ENCODE measurements at places on chromosomes 3 and 15.

DNA sequence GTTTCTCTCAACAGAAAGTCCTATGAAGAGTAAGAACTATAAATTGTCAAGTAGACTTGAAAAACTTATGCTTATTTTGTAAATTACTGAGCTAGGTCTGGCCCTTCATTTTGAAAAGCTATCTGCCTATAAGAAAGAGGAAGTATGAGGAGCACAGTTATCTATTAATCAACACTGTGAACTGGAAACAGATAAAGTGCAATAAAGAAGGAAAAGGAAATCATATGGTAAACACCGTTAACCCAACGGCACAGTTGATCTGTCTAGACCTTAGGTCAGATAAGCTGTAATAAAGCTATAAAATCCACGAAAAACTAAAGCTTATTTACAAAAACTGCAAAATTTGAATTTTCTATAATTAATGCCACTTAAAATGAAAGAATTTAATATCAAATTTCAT, 242.5 kb downstream of the ZBTB20 start:
- DNase-seq, result no peak

- peak; percentile 86 for DNase-seq
Measured at GRCh38 chr3:30664884-30665283, 58.5 kb downstream of the TGFBR2 start.

- DNase-seq, result no peak
Measured at GRCh38 chr3:150779402-150779858, 16.5 kb upstream of the SIAH2 start.

DNA sequence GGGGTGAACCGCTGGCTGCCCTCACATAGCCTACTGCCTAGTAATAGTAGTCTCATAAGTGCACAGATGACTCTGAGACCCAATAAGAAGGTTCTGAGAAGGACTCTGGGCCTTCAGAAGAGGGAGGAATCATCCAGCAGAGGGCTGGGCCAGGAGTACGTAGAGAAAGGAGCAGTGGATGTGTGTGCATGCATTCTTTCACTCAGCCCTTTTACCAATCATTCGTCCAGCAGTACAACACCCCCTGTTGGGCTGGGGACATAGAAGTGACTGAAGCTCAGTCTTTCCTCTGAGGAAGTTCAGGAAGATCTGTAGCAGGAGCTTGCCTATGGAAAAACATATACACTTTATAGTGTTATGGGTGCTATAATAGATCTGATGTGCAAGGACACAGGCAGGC, 333.1 kb downstream of the CLSTN2 start:
- no peak for DNase-seq

- no peak for DNase-seq
Measured at GRCh38 chr3:63613561-63613960, 38.9 kb upstream of the SNTN start.

GRCh38 chr15:50828610-50829206, 63.2 kb upstream of the SPPL2A start:
- no peak for DNase-seq

GRCh38 chr3:134600685-134601463, 49.9 kb downstream of the KY start:
- peak; percentile 26 for DNase-seq

- no peak for DNase-seq
Measured at GRCh38 chr15:83656943-83657528, 3.1 kb downstream of the ADAMTSL3 start.

- no peak for DNase-seq
Measured at GRCh38 chr3:17742880-17743657, 638 bp upstream of the TBC1D5 start.

GRCh38 chr3:113231391-113231790, 20.0 kb downstream of the BOC start:
- DNase-seq, result no peak

DNA sequence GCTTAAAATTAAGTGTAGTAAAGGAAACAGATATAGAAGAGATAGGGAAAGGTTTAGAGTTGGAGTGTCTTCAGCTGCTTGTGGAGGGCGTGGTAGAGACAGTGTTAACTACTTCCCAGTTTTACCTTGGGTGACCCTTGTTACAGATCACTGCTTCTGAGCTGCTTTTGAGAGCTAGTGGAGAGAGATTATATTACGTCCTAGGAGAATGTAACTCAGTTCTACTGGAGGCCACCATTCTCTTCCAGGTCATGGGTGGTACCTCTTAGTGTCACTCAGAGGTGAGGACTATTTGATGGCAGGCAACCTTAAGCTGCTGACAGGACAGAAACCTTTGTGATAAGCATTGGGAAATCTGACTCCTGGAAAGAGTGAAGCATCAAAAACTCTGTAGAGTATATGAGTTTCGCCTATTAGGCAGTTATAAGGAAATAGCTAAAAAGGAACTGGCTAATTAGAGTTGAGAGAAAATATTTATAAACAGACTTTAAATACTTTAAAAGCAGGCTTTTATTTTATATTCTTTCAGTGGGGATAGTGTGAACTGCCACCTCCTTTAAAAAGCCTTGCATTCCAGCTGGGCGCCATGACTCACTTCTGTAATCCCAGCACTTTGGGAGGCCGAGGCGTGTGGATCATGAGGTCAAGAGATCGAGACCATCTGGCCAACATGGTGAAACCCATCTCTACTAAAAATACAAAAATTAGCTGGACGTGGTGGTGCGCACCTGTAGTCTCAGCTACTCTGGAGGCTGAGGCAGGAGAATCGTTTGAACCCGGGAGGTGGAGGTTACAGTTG, 106.5 kb downstream of the ZNF609 start:
- peak; percentile 42 for DNase-seq

GRCh38 chr3:140088513-140088912, 153.5 kb downstream of the CLSTN2 start:
- no peak for DNase-seq

- DNase-seq, result no peak
Measured at GRCh38 chr3:12934431-12934830, 93.1 kb upstream of the RPL32 start.

DNA sequence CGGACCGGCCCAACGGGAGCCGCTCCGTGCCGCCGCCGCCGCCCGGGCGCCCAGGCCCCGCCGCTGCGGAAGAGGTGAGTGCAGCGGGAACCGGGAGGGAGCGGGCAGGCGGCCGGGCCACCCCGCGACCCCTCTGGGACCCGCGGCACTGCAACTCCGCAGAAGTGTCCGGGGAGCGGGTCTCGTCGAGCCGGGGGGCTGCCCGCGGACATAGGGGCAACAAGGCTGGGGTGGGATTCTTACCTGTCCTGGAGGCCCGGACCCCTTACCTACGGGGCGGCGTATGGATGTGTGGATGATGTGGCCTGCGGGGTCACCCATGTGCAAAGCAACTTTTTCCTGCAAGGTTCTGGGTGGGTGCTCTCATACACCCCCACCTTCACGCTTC, 361 bp downstream of the SEMA3F start:
- no peak for DNase-seq

GRCh38 chr15:71718116-71718910, 92.0 kb upstream of the NR2E3 start:
- no peak for DNase-seq

GRCh38 chr3:150090006-150090405, 119.3 kb upstream of the PFN2 start:
- no peak for DNase-seq

GRCh38 chr3:59425371-59425770, 375.5 kb upstream of the CFAP20DC start:
- no peak for DNase-seq

- DNase-seq, result no peak
Measured at GRCh38 chr3:64422192-64422591, 196.9 kb upstream of the PRICKLE2 start.
